ENCODE measurements at places on chromosomes 5 and 9.

DNA sequence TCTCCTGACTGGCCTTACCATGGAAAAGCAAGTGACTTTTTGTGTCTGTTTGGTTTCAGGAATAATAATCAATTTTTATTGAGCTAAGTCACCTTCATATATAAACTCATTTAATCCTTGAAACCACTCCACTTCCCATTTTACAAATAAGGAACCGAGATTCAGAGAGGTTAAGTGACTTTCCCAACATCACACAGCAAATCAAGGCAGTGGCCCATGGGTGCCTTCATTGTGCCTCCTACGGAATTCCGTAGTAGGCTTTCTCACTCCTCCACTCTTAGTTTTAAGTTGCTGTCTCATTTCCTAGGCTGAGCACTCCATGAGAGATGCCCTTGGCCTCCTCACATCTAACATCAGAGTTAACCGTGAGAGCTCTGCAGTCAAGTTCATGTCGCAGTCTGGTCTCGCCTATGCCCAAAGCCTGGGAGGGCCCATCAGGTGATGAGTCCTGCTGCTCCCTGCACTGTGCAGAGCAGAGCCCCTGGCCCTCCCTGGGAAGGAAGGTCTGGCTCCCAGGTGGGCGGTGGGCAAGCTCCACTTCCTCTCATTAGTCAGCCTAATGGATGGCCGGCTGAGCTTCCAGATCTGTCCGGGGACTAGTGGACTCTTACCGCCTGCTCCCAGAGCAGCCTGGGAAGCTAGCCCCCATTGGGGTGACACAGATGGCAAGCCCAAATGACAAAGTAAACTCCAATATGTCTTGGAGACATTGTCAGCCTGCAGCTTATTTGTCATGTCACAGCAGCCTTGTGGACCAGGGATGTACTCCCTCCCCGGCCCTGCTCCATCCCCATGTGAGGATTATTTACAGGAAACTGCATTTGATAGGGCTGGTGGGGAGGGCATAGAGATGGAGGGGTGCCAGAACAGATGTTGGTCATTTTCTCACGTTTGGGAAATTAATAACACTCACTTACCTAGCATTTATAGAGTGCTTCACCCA is 123.4 kb downstream of the MVB12B start:
- no peak for DNase-seq

DNA sequence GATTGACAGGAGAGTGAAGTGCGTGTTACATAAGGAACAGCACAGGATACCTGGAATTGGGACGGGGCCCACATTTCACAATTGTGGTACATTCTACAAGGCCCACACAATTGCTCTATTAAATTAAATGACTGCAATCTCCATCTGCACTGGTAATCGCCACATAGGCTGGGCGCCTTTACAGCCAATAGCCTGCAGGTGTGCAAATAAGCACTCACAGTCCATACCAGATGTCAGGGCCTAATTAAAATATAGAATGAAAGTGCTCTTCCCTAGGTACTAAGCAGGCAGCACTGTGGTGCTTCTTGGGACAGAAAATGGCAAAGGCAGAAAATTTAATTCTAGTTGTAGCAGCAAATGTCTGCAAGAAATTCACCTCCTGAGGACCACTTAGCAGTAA is 82.7 kb downstream of the ATP10B start:
- no peak for DNase-seq

GRCh38 chr5:57243286-57244137 is 69.7 kb downstream of the GPBP1 start:
- DNase-seq: no peak

DNA sequence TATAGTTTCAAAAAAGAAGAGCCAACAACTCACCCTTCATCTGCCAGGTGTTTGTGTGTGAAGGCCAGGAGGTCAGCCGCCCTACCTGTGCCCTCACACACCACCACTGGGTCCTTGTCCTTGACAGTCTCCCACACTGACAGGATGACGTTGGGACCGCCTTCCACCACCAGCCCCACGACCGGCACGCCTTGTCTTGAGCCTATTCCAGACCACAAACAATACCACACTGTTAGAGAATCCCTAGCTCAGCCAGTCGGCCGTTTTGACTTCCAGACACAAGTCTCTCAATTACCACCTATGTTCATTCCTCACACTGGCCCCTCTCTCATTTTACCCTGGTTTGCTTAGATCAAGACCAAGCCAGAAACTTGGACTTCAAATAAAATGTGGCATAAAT is 66.1 kb downstream of the TRPM6 start:
- no peak for DNase-seq

- no peak for DNase-seq
Measured at GRCh38 chr5:98470747-98471146, 302.7 kb upstream of the RGMB start.

GRCh38 chr9:71752352-71752751 is 16.0 kb downstream of the CEMIP2 start:
- no peak for DNase-seq

DNA sequence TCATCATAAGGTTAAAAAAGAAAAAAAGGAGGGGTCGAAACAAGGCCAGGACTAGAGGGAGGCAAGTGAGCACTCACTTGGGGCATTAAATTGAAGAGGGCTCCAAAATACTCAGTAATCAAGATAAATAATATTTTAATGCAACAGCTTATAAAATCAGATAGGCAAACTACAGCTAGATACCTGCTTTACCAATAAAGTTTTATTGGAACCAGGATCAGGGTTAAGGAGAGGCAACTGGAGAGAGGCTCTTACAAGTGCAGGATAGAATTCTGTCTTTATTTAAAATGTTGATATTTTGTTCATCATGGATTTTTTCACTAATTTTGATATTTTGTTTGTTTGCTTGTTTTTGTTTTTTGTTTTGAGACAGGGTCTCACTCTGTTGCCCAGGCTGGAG is 30.3 kb upstream of the PURA start:
- DNase-seq: no peak

Measured in activated naive CD8-positive, alpha-beta T cell treated with anti-CD3 and anti-CD28 coated beads, Interleukin-2, amount 50 U/mL, for 24 hours (primary cell).